ENCODE measurements at places on chromosomes 5 and 9.
A peak's percentile ranks its signal among the peaks of the same experiment; 100 is the strongest.

GRCh38 chr9:34374905-34375552 is 1.7 kb downstream of the MYORG start:
- DNase-seq = peak; percentile 66

- peak; percentile 97 for DNase-seq
Measured at GRCh38 chr5:66595756-66596635, at the start of gene MAST4. MAST4 (plus strand) TSS chr5:66596393; CDS start chr5:66596656, 263 bp downstream.

DNA sequence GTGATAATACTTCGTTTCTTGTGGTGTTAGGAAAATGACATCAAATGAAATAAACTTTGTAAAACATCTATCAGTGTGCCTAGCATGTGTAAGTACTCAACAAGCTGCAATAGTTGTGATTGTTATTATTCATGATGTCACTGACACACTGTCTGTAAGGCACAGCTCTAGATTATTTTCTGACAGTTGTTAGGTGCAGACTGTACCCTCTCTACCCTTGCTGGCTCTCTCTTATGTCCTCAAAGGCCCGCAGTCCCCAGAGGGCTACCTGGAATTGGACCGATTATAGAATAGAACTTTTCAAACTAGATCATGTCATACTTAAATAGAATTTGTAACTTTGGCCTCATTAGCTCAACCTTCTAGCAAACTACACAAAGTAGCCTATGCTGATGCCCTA is 65.9 kb upstream of the VCAN start:
- DNase-seq = no peak

DNA sequence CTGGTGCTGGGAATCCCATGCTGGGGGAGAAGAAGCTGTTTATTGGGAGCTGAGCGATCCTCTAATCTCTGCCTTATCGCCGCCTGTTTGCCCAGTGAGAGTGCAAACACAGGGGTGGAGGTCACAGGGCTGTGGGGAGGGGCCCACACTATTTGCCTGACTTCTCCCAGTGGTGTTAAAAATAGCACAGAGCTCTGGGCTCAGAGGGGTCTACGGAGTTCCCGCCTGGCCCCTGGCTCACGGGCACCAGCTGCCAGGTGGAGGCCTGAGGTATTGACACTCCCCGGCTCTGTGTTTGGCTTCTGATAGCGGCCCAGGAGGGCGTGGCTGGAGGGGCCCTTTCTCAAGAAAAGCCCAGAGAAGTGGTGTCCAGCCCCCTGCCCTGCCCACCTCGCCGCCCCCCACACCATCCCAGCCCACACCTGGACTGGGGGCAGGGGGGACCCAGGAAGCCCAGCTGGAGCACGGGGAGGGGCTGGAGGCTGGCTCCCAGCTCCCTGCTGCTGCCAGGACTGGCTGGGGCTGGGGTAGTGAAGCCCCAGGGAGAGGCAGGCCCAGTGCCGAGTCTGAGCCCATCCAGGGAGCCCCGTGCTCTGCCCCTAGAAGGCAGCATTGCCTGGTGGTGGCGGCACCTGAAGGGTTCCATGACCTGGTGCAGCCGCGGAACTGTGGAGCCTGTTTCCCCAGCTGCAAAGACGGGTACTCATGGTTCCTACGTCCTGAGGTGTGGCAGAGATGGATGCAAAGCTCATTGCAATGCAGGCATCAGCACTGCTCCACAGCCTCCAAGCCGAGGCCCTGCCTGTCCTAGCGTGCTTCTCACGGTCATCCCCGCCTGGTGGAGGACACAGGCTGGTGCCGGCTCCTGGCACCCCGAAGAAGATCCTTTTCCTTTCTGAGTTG is 35.7 kb upstream of the EGFL7 start:
- no peak for DNase-seq

DNA sequence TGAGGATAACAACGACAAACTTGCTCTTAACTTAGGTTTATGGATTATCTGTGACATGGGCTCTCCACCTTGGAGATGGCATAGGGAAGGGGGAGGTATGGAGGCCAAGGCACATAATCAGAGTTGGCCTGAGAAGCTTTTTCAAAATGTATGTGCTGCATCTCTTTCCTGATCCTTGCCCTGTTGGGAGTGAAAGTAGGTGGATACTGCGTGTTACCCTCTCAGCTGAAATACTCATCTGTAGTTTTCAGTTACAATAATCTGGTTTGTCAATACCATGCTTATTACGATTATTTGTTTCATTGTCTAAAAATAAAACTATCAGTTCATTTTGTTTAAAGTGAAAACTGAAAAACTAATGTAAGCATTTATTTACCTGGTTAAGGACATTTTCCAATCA is 86.7 kb downstream of the SLC44A1 start:
- no peak for DNase-seq

GRCh38 chr9:110623462-110624025 is 44.0 kb upstream of the SVEP1 start:
- no peak for DNase-seq

GRCh38 chr5:56698463-56699381 is 116.6 kb upstream of the MAP3K1 start:
- no peak for DNase-seq

Measured in H9 (cell line).